Thoracic aorta (tissue), 2 donors: ENCODE measurements at places on chromosomes 4 and X.

- DNase-seq, result no peak
- H3K36me3 ChIP-seq, result no peaks in the 10 kb centered on the region
- no peak overlapping the region for H3K27ac ChIP-seq
- H3K4me1 ChIP-seq, result no peaks in the 10 kb centered on the region
- no peaks in the 10 kb centered on the region for H3K27me3 ChIP-seq
Measured at GRCh38 chrX:53813670-53814440, 127.3 kb upstream of the HUWE1 start.

DNA sequence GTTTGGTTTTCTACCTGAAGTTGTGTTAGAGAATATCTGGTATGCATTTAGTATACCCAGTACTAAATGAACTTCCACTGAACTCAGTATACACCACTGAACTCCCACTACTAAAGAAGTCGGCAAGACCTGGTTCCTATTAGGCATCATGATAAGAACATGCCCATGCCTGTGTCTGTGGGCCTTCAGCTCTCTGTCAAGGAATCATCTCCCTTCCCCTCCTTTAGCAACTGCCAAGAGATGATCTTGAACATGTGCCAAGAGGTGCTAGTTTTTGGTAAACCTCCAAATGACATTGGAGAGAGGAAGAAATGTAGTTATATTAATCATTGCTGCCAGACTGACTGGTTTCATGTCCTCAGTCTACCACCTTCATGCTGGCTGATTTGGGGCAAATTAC is 113.2 kb downstream of the ATP10D start:
- DNase-seq, result no peak
- H3K4me3 ChIP-seq, result no peak overlapping the region
- H3K4me1 ChIP-seq, result no peaks in the 10 kb centered on the region
- H3K27ac ChIP-seq, result no peak overlapping the region
- H3K27me3 ChIP-seq, result no peaks in the 10 kb centered on the region

GRCh38 chr4:140257461-140258305 is 103.7 kb upstream of the MAML3 start:
- no peak overlapping the region for H3K27ac ChIP-seq
- no peak overlapping the region for H3K4me3 ChIP-seq
- DNase-seq, result no peak
- H3K27me3 ChIP-seq, result no peaks in the 10 kb centered on the region

GRCh38 chr4:172843192-172843591 is 325.4 kb upstream of the GALNT7 start:
- no peaks in the 10 kb centered on the region for H3K36me3 ChIP-seq
- no peak for DNase-seq
- no peak overlapping the region for H3K27ac ChIP-seq
- H3K4me1 ChIP-seq, result peaks cover 9% of the 10 kb centered on the region

- no peaks in the 10 kb centered on the region for H3K27me3 ChIP-seq
- peaks cover 5% of the 10 kb centered on the region for H3K4me1 ChIP-seq
- peak overlapping the region; percentile 55 for H3K4me3 ChIP-seq
- H3K27ac ChIP-seq, result no peak overlapping the region
- no peak for DNase-seq
Measured at GRCh38 chrX:87900320-87900908, 382.8 kb downstream of the KLHL4 start.

DNA sequence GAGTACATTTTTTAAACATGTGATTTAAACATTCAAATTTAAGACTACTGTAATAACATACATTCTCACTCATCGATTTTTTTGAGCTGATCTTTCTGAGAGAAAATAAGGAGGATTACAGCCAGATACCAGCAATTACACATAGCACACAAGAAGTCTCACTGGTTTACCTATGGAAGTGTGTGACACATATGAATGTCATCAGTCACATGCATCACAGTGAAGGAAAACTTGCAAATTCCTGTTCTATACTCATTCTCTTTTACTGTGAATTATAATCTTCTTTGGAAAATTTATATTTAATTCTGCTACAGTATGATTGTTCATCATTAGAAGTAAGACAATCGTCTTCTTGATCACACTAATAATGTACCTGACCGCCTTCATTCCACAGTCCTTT is 21.3 kb upstream of the BMP2K start:
- no peak overlapping the region for H3K4me3 ChIP-seq
- H3K27me3 ChIP-seq, result no peaks in the 10 kb centered on the region
- no peak for DNase-seq
- no peaks in the 10 kb centered on the region for H3K36me3 ChIP-seq
- no peak overlapping the region for H3K27ac ChIP-seq

GRCh38 chr4:176193938-176194337 is 1.4 kb downstream of the SPATA4 start:
- H3K36me3 ChIP-seq, result no peaks in the 10 kb centered on the region
- no peak overlapping the region for H3K27ac ChIP-seq
- DNase-seq, result no peak
